ENCODE measurements at places on chromosomes 7 and 10.

DNA sequence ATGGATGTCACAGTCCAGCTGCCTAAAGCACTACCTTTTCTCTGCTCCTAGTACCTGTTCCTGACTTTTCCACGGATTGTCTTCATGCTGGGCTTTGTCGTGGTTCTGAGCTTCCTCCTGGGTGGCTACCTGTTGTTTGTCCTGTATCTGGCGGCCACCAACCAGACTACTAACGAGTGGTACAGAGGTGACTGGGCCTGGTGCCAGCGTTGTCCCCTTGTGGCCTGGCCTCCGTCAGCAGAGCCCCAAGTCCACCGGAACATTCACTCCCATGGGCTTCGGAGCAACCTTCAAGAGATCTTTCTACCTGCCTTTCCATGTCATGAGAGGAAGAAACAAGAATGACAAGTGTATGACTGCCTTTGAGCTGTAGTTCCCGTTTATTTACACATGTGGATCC, 1.3 kb upstream of the INTS15 start:
- DNase-seq, result no peak

DNA sequence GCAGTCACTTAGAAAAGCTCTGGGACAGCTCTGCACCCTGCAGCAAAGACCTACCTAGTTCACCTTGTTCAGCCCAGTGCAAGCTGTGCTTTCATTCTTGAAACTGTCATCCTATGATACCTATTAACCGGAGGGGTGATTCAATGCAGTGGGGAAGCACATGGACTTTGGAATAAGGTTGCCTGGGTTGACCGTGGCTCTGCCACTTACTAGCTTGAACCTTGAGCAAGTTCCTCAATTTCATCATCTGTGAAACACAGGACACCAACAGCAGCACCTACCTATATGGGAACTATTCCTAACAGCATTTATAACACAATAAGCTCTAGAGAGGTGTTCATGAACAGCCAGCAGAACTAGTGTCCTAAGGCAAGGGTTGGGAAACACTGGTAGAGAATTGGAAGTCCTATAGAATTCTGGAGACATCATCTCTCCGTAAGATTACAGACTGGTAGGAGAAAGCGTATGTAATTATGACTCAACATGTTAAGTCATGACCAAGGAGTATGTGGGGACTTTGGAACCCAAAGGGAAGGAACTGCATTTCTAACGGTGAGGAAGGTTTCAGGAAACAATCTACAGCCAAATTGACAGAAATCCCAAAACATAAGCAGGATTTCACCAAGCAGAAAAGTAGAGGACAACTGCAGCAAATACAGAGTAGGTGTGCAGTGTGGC, 270.0 kb downstream of the USP6NL start:
- no peak for DNase-seq

DNA sequence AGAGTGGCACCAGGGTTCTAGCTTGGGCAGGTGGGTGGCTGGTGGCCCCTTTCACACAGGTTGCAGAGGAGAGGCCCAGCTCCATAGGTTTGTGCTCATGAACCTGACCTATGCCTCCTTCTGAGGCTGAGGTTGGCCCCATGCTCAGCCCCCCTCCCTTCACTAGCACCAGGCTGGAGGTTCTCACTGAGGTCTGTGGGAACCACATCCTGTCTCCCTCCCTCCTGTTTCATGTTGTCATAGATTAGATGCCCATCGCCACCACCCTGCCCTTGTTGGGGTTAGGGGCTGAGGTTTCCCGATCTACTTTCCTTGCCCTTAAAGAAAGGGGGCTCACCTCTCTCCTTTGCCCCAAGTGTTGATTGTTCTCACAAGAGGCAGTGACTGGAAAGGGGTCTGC, 14.7 kb downstream of the NEUROG3 start:
- no peak for DNase-seq

DNA sequence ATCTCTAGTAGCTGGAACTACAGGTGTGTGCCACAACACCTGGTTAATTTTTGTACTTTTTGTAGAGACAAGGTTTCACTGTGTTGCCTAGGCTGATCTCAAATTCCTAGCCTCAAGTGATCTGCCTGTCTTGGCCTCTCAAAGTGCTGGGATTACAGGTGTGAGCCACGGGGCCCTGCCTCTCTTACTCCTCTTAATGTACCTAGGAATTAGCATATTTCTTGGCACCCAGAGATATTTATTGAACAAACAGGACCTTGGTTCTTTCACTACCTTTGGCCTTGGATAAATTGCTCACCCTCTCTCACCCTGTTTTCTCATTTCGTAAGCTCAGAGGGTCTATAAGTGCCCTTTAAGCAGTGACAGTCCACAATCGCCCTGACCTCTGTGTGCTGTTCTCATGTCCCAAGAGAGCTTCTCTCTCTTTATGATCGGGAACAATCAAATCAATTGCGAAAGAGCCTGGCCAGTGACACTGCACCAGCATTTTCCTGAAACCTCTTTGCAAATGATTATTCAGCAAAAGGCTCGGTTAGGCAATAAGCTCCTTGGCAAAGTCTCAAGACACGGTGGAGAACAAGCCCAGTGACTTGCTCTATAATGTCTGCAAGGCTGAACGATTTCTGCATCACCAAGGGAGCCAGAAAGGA, 117.7 kb downstream of the APBB1IP start:
- no peak for DNase-seq

DNA sequence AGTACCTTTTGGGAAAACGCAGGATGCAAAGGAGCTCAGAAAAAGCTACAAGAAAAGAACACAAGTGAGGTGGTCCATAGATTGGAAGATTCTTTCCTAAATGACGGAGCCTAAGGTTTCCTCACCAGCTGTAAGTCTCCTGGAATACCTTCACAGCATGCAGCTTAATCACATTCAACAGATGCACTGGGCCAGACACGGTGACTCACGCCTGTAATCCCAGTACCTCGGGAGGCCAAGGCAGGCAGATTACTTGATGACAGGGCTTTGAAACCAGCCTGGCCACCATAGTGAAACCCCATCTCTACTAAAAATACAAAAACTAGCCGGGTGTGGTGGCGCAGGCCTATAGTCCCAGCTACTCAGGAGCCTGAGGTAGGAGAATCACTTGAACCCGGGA, 228.7 kb downstream of the FRMD4A start:
- DNase-seq, result no peak

- DNase-seq, result no peak
Observed at GRCh38 chr10:20170661-20171060, 354.4 kb downstream of the PLXDC2 start.

DNA sequence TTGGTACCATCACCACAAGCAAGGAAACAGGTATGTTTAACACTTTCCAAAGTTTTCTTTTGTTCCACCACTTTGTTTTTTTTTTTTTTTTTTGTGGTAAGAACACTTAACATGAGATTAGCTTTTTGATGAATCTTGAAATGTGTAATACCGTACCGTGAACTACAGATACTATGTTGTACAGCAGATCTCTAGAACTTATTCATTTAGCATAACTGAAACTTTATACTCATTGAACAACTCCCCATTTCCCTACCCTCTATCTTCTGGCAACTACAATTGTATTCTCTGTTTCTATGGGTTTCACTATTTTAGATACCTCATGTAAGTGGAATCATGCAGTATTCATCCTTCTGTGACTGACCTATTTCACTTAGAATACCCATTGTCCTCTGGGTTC, 162.7 kb upstream of the ITGB1 start:
- DNase-seq, result no peak

All from T-helper 2 cell (primary cell).